ENCODE measurements at places on chromosomes 2 and 18.

DNA sequence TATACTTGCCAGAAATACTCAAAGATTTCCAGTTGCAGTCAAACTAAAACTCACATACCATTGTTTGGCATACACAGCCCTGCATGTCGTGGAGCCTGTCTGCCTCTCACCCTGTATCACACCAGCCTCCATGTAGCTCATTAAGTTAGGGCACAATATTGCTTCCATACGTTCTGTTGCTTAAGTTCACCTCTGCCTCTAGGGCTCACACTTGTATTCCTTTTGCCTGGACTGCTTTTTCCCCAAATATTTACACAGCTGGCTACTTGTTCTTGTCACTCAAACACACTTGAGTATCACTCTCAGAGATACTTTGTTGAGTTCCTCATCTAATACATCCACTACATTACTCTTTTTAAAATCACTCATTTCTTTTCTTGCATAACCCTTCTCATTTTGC is 83.1 kb downstream of the PTH2R start:
- DNase-seq, result no peak

DNA sequence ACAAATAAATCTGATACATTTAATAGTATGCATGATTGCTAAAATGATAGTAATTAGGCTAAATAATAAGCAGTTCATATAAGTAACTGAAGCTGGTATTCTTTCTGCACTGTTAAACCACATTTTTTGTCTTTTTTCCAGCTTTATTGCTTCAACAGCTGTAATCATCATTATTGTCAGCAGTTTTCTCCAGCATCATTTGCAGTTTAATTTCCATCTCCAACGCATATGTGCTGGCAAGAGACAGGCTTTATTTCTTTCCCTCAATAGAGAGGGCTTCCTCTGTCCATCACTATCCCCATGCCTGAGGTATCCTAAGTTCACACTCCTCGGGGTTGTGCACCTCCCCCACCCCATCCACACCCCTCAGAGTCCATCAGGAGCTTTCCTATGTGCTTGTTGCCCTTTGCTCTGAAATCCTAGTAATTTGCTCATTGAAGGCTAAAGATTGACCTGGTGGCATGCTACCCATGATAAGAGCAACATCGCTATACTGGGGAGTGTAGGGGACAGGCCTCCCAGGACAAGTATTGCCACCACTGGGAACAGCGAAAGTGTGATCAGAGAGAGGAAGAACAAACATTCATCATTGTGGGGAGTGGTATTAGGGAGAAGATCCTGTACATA is 37.1 kb downstream of the B4GALT6 start:
- DNase-seq, result no peak

GRCh38 chr18:61844726-61845125 is 48.1 kb downstream of the RNF152 start:
- DNase-seq, result no peak

- DNase-seq, result no peak
Observed at GRCh38 chr2:180790891-180791290, 189.5 kb upstream of the UBE2E3 start.

DNA sequence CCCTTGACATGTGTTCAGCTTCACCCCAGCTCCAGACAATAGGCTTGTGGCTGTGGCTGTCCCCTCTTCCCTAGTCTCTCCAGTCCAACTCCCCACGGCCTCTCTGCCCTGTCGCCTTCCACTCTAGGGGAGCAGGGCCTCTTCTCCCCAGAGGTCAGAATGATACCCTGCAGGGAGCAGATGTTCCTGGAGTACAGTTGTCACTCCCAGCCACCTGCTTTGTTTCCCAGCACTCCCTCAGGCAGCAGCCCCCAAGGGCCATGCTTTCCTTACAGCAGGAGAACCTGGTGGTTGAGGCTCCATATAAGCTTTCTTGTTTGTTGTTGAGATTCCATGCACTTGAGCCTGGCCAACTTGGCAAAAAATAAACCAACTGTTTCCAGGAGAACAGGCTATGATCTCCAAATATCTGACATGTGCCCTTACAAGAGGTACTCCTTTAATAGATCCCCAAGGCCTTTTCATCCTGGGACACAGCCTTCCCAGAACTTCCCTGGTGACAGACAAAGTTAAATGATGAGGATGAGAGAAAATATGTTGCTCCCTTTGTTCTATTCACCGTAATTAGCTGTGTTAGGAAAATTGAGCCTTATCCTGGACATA is 45.1 kb downstream of the DPYSL5 start:
- no peak for DNase-seq

DNA sequence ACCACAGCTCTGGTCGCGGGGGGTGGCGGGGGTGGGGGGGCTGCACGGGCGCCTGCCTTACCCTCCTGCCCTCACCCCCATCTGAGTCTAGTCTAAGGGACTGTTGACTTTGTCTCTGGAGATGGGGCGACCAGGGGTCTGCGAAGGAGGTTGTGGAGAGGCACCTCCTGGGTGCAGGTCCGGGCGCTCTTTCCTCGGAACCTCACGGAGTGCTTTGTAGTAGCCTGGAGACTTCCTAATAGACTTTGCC is 141.3 kb downstream of the MEIS1 start:
- no peak for DNase-seq

GRCh38 chr2:201107624-201108023 is 8.3 kb upstream of the CFLAR start:
- no peak for DNase-seq

Data from astrocyte of the cerebellum (primary cell).